ENCODE measurements at places on chromosomes 7 and 10.

- DNase-seq: no peak
These were observed 315.3 kb downstream of the OTUD1 start for GRCh38 chr10:23754179-23754578.

DNA sequence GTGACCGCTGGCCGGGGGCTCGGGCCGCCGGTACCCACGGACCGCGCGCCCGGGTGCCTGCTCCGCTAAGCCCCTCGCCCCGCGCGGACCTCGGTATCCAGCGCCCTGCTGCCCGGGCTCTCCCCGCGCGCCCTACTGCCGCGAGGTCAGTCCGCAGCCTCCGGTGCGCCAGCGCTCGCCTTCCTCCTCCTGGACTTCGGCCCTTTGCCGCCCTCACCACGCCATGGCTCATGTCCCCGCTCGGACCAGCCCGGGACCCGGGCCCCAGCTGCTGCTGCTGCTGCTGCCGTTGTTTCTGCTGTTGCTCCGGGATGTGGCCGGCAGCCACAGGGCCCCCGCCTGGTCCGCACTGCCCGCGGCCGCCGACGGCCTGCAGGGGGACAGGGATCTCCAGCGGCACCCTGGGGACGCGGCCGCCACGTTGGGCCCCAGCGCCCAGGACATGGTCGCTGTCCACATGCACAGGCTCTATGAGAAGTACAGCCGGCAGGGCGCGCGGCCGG is 483 bp downstream of the GDF10 start:
- no peak for DNase-seq

GRCh38 chr10:103822800-103823199 is 32.6 kb downstream of the SH3PXD2A start:
- DNase-seq: no peak

DNA sequence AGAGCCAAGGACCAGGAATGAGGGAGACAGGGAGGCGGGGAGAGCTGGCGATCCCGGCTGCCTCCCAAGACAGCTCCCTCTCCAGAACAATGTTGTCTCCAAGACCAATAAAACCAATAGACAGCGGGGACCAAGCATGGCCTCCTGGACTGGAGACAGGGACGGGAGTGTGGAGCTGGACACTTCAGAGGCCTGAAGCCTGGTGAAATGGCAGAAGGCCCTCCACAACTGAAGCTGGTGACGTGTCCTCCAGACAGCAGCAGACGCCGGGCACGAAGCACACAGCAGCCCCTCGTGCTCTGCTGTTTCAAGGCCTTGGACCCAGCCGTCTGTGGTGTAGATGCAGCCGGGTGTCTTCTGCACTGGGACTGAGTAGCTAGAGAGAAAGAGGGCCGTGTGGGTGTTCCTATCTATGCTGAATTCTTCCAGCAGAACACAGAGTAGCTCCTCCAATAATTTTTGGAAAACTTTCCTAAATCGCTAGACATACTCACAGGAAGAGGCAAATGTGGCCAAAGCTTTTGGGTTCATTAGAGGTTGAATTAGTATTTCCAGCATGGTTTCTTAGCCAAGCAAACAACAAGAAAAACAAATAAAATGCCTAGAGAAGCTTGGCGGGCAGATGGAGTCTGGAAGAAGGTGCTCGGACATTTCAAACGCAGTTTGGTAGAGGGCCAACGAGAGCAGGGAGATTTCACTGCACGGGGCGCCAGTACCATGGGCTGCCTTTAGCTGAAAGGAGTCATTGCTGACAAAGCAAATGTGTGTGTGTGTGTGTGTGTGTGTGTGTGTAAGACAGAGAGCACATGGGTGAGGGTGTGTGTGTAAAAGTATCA is 570.4 kb downstream of the TCERG1L start:
- DNase-seq: no peak

DNA sequence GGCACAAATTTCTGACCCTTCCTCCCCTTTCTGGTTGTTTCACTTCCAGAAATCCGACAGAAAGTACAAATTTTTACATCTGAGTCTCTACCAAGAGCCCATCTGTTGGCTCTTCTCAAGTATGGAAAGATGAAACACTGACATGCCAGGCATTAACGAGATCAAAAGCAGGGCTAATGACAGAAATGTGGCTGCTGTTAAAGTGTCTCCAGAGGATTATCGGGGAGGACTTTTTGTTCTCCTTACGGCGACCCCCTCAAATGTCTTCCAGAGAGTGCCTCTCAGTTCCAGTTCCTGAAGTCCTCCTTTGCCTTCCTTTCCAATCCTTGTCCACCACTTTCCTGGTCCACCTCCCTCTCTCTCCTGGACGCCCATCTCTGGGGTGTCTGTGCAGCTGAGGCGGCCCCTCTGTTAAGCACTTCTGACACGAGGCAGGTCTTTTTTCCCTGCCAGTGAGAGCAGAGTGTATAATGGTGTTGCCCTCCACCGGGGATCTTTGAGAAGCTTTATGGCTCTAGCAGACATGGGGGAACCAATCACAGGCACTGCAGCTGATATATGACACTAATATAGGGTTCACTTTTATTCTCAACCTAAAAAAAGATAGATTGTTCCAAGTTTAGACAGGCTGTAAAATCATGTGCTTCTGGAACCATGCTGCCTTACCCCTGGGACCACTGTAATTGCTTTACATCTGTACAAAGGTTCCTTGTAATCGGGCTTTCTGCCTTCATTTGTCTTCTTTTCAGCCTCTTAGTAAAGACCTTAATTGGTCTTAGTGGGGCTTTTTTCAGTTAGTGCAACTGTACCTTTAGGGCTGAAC is 757.1 kb downstream of the AUTS2 start:
- no peak for DNase-seq

DNA sequence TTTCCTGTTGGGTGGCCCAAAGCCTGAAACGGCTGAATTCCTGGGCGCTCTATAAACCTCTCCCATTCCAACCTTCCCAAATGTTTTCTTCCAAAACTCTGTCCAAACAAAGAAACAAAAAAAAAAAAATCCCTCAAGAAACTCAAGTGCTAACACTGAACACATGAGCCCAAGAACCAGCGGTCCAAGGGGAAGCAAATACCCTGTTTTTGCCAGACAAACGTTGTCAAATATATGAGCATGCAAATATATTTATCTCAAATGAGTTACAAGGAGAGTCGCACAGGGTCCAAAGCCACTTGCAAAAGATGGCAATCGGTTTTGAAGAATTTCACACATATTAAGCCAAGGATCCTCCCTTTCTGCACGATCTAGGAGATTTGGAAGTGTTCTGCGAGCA is 23.3 kb upstream of the EMX2 start:
- no peak for DNase-seq

- DNase-seq: no peak
These were observed 11.8 kb downstream of the OR9A2 start for GRCh38 chr7:143015084-143015483.

- DNase-seq: no peak
These were observed 38.1 kb downstream of the FBXW4 start for GRCh38 chr10:101656890-101657289.

- DNase-seq: no peak
These were observed 50.5 kb upstream of the MRLN start for GRCh38 chr10:59803714-59804113.

DNA sequence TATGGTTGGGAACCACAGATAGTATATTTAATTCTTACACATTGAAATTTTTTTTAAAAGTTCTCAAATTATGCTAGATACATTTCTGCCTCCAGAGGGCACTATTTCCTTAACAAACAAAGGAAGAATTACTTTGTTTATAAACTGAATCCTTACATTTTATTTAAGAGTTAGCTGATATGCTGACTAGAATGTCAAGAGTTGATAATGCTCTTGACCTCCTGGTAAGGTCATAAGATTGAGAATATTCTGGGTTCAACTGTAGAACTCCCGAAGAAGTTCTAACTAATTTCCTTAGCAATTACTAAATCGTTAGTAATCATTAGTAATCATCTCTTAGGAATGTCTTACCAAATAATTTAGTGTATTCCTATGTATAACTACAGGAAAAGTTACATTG is 95.3 kb upstream of the CYP26C1 start:
- DNase-seq: no peak

- DNase-seq: no peak
These were observed 190.2 kb downstream of the CAMK1D start for GRCh38 chr10:12539350-12540164.

GRCh38 chr7:27590416-27590815 is 72.3 kb downstream of the HIBADH start:
- no peak for DNase-seq

- no peak for DNase-seq
These were observed 10.8 kb downstream of the GIMAP6 start for GRCh38 chr7:150621376-150621775.

DNA sequence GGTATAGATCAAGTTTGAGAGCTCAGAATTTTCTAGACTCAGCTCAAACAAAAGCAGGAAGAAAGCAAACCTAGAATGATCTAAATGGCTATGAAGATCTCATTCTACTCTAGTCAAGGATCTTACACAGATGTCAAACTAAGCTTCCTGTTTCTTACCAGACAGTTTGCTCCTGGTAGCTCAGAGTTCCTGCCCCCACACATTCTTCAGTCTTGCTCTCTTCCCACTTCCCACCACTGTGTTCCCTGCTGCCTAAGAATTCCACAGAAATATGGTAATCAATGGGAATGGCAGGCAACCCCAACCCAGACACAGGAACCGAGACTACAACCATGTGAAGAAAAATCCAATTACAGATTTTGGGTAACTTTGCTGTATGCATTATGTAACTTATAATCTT is 133.4 kb upstream of the PTN start:
- no peak for DNase-seq

- DNase-seq: no peak
These were observed 79.8 kb upstream of the PDE1C start for GRCh38 chr7:32150039-32150438.

GRCh38 chr10:117736655-117737054 is 194.1 kb downstream of the EMX2 start:
- DNase-seq: no peak

DNA sequence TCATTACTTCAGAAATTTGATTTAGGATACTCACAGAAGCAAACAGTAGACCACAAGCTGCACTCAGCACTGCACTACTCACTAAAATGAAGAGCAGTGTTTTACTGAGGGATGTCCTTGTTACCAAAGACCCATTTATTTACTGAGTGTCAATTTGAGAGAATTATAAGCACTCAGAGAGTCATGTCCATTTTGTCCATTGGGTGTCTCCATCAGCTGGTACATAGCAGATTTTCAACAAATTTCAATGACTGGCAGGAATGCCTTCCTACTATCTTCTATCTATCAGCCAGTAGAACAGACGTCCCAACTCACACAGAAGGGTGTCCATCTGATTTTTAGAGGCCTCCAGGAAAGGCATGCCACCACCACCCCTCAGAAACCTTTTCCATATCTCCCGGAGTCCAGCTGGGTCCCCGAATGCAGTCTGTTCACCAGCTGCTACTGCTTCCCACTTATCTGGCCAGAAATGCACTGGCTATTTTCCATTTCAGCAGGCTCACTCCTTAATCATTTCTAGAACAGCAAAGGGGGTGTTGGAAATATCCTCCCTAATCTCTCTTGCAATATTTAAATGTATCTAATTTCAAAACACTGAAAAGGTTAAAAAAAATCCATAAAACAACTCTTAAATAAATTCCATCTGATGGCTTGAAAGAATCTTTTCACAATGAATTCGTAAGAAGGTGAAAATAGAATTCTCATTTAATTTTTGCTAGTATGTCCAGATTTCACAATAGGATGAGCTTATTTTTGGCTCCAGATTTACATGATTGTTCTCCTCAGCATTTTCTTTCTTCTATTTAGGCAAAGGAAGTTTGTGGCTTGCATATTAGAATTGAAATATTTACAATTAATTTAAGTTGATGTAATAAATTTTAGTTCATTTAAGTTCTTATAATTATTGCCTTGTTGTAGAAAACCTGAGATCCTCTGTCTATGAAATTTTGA is 1164.0 kb upstream of the CELF2 start:
- DNase-seq: no peak

DNA sequence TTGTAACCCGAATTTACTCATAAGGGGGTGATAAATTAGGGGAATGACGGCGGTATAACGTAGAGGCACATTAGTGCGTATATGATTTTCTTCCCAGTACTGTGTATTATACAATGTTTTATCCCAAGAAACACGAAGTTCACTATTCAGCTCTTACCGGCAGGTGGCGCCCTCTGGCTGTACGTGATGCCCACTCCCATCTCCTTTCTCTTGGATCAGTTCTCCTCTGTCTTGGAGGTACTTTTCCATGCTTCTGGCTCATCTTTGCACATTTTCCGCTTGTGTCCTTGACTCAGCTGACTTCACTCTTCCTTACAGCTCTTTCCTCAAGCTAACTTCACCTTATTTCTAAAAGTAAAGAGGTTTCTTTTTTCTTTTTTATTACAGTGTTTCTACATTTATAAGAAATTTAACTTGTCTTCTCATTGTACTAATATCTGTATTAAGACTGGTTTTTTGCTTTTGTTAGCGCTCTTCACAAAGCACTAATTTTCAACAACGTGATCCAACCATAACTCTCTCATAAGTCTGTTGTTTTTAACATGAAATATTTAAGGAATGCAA is 21.3 kb downstream of the TMEM176B start:
- no peak for DNase-seq

DNA sequence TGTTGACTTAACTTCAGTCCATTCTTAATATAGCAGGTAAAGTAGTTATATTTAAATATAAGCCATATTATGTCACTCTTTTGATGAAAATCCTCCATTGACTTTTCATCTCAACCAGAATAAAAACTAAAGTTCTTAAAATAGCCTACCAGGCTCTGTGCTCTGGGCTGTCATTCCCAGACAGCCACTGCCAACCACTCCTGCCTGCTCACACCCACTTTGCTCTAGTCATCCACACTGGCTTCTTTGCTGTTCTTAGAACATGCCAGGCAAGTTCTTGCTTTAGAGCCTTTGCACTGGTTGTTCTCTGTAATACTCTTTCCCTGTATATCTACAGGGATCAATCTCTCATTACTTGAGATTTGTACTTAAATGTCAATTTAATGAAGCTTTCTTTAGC is 80.6 kb downstream of the ZEB1 start:
- DNase-seq: no peak

DNA sequence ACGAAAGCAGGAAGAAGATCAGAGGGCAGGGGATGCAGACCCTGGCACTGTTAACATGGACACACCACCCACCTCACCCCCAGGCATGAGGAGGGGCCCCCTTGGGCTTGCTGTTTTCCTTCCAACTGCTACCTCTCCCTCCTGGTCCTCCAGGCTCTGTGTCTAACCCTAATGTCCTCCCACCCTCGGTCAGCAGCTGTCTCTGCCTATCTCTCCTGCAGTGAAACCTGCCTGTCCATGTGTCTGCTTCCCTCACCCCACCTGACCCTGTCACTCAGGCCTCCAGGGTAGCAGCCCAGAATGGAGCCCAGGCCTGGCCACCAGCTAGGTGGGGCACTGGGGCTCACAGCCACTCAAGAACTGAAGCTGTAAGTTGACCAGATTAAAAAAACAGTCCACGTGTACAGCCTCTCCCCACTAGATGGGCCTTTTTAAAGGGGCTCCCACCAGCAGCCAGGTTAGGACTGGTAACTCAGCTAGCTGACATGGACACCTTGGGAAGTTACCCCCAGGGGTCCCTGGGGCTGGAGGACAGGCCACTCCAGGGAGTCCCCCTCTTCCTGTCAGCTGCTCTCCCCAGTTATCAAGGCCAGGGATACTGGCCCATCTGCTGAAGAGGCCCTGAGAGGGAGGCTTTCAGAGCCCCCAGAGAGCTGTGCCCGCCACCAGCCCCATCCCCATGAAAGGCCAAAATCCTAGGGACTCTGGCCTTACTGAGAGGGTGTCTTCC is 1.5 kb downstream of the SMARCD3 start:
- DNase-seq: no peak

GRCh38 chr7:30562498-30562897 is 32.2 kb upstream of the GARS1 start:
- no peak for DNase-seq
